Hematopoietic multipotent progenitor cell treated with erythropoietin and hydrocortisone succinate and interleukin-3 and kit ligand, for 15 days (in vitro differentiated cells): ENCODE measurements at places on chromosomes 16 and 17.

GRCh38 chr17:72654706-72655105, 437.8 kb downstream of the SLC39A11 start:
- DNase-seq = no peak

GRCh38 chr16:57722651-57723050, 12.9 kb upstream of the KATNB1 start:
- no peak for DNase-seq

DNA sequence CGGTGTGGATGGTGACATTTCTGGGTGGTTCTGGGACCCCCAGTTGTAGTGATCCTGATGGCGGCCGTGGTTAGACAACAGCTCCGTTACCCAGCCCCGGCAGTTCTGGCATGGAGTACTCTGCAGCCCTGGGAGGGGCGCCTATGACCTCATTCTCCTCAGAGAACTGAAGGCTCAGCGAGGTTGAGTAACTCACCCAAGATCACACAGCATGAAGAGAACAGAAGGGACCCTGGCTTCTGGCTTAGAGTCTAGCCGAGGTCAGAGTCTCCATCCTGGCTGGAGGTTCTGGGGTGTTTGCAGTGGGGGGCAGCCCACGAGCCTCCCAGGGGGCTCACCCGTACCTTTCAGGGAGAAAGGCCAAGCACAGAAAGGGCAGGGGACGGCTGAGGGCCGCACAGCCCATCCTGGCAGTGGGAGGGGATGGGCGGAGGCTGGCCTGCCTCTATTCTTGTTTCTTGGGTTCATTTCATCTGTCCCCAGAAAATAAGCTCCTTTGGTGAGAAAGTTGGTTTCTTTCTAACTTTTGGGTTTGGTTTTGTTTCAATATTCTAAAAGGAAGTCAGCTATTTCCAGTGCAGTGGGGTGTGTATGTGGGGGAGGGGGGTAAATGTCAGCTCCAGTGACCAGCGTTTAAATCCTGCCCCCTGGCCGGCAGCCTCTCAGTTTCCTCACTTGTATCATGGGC, 13.2 kb downstream of the ZFPM1 start:
- peak; percentile 53 for DNase-seq

GRCh38 chr16:88768071-88768783, 16.8 kb downstream of the PIEZO1 start:
- no peak for DNase-seq

- DNase-seq = no peak
These were observed 163.9 kb upstream of the ELAC2 start for GRCh38 chr17:13181683-13182082.
